Activated CD4-positive, alpha-beta T cell treated with anti-CD3 and anti-CD28 coated beads, Interleukin-2, amount 10 ng/mL, durations not matched to agents 7 days and 5 days (primary cell): ENCODE measurements at places on chromosomes 5 and 9.

DNA sequence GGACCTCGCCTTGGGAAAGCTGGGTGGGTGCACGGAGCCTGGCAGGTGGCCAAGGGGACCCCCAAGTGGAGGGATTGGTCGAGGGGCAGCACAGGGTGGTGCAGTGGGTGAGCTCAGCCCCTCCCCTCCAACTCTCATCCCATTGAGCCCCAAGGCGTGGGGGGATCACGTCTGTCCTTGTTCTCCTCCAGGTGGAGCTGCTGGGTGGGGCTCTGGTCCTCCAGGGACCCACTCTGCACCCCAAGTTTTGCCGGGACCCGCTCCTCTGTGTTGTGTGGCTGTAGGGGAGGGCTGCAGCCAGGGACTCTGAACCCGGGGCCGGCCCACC lies 3.6 kb upstream of the FUT7 start:
- DNase-seq = no peak

- DNase-seq = peak; percentile 7
Measured at GRCh38 chr9:111870774-111871498, 25.7 kb upstream of the UGCG start.

DNA sequence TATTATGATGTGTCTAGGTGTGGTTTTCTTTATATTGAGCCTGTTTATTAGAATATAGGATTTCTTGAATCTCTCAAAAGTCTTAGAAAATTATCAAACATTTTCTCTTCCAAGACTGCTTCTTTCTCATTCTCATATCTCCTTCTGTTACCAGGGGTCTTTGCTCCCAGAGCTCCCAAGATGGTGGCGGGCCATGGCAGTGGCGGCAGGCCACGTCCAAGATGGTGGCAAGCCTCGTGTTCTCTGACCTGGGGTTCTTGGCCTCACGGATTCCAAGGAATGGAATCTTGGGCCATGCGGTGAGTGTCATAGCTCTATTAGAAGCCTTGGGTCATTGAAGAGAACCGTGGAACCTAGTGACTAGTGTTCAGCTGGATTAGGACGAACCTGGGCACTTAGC lies 248.9 kb downstream of the SMARCA2 start:
- DNase-seq = no peak

- no peak for DNase-seq
Measured at GRCh38 chr5:80659106-80659505, 4.3 kb upstream of the DHFR start.

GRCh38 chr9:89052470-89053097 lies 61.3 kb downstream of the S1PR3 start:
- DNase-seq = no peak

DNA sequence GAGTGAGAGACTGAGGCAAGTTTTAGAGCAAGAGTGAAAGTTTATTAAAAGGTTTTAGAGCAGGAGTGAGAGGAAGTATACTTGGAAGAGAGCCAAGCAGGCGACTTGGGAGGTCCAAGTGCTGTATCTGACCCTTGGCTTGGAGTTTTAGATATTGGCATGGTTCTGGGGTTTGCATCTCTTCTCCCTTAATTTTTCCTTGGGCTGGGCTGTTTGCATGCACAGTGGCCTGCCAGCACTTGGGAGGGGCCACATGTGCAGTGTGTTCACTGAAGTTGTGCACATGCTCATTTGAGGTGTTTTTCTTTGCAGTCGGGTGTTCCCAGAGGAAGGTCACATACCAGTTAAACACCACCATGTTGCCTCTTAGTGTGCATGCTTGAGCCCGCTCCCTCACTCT lies 464.1 kb downstream of the DMRT2 start:
- DNase-seq = no peak

DNA sequence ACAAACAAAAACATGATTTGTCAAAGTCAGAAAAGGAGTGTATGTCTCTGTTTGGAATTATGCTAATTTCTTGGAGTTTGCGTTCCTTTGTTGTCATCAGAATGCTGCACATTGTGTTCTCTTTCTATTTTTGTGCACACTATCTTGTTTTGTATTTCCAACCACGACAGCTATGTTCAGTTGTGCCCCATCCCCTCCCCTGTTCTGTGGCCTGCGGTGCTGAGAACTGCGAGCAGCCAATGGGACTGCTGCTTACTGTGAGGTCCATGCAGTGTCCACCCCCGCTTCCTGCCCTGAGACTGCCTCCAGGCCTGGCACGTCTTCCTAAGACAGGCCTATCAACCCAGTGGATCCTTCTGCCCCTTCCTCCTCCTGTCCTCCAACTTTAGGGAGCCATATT lies 76.8 kb downstream of the PALM2AKAP2 start:
- DNase-seq = no peak

DNA sequence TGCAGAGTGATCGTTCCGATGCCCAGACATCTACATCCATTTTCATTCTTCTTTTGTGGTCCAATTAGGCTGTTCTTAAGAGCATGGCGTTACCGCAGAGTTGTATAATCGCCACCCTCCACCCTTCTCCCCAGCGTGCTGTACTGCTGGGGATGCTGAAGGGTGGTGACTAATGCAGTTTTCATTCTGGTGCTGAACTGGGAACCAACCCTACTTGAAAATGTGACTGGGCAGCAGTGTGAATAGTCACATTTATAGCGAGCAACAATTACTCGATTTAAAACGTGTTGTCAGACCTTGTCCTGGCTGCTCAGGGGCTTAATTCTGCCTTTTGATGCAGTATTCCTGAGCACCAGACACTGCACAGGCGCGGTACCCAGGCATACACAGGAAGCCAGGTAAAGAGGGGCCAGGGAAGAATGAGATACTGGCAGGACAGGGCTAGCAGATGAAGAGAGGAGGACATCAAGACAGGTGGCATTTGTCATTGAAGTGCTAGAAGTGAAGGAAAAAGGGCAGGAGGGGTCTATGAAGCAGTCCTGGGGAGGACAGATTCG lies 719 bp upstream of the ISCA1 start:
- DNase-seq = no peak

DNA sequence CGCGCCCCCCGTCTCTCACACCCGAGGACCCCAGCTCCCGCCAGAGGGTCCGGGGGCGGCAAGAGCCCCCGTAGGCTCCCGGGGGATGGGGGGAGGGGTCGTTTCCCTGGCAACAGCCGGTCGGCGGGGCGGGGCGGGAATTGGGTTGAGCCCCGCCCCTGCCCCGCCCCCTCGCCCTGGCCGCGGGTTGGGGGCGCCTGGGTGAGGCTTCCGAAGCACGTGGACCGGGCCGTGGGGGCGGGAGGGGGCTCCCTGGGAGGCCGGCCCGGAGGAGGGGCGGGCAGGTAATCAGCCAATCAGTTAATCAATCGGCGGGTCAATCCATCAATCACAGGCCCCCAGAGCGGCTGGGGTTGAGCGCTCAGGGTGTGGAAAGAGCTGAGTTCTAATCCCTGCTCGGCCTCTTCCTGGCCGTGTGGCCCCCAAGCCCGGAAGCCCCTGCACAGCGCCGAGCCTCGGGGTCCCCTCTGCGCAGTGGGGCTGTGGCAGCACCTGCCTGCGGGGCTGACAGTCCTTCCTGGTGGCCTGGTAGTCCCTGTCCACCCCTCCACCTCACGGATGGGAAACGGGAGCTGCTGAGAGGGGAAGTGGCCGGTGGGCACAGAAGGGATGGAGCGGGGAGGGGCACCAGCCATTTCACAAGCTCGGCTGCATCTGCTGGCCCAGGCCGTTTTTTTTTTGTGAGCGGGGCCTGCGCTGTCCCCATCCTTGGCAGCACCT lies 174.2 kb upstream of the IER5L start:
- no peak for DNase-seq

- peak; percentile 27 for DNase-seq
Measured at GRCh38 chr5:54217826-54218503, 92.4 kb downstream of the ARL15 start.

GRCh38 chr9:35114840-35115628 lies 628 bp downstream of the ATOSB start:
- DNase-seq = peak; percentile 64

DNA sequence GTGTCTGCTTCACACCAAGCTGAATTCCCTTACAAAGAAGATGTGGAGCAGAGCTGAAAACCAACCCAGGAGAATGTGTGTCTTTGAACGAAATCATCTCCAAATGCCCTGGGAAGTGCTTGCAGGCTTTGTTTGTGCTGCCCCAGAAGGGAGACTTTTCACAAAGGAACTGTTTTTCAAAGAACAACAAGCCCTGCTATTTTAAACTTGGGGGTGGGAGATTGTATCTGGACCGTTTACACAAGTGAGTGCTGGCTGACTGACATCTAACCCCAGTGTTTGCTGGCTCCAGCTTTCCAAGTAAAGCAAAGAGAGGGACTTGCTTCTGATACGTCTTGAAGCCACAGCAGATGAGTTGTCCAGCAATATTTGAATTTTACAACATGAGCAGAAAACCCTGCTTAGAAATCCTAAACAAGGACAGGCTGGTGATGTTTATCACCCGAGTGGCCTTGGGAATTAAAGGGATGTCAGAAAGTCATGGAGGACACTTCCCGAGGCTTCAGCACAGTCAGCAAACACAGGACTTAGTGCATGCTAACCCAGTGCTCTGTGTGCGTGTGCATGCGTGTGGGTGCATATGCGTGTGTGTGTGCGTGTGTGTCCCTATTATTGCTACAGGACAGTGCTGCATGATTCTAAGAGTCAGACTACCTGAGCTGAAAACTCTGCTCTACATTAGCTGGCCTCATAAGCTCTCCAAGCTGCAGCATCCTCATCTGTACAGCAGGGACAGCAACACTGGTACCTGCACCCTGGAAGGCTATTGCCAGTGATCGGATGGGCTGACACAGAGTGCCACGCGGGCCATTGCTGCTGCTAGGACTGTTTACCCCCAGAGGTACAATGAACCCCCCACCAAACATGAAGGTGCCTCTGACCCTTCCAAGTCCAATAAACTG lies 1.4 kb downstream of the ADAMTS12 start:
- no peak for DNase-seq

GRCh38 chr5:173693670-173694069 lies 77.2 kb upstream of the BOD1 start:
- DNase-seq = no peak

DNA sequence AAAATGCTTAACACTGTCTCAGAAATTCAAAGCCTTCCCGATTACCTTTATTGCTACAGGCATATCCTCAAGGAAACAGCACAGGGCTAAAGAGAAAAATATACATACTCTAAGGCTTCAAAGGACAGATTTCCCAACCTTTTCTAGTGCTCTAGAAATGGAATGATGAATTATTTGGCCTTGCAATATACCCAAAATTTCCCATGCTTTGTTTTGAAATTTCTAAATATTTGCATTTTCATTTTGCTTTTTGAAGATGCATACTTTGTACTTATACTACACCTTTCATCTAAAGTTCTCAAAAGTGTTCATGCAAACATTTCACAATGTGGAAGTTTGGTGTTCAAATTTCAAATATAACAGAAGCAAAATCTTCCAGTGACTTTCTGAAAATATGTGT lies 312.7 kb upstream of the PDE4D start:
- no peak for DNase-seq

- no peak for DNase-seq
Measured at GRCh38 chr5:127009784-127010183, 20.6 kb downstream of the MARCHF3 start.

DNA sequence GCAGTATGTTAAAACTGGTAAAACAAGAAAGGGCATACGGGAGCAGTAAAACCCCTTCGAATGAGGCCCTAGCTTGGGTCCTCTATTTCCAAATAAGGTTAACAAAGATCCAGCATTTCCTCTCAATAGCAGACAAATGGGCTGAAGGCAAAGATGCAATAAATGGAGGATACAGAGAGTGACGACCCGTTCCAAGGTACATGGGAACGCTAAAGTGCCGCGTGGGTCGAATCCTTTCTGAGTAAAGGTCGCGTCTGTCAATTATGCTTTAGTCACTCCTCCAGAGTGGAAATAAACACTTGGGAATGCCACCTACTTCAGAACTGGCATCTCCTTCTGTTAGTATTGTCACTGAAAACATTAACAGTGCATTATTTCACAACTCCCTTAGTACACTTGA lies 24.7 kb downstream of the ARL15 start:
- DNase-seq = no peak

GRCh38 chr9:17487467-17487866 lies 91.4 kb upstream of the SH3GL2 start:
- no peak for DNase-seq

DNA sequence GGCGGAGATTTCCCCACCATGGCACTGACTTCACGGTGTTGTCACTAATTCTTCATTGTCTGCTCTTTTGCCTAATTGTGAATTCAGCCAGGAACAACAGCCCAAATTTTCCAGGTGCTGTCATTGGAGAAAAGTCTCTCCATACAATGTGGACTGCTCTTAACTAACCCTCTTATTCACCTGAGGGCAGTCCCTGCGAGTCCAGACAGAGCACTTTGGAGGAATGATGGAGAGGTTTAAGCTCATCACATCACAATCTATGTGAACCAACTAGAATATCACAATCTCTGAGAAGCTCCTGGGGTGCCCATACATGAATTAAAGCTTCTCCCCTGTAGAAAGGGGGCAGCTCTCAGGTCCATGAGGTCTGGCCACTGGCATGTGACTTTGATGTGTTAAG lies 56.4 kb downstream of the MTX3 start:
- no peak for DNase-seq

- DNase-seq = no peak
Measured at GRCh38 chr5:137753691-137754187, 424 bp downstream of the HNRNPA0 start.

GRCh38 chr9:37066139-37066725 lies 32.2 kb upstream of the PAX5 start:
- no peak for DNase-seq

- no peak for DNase-seq
Measured at GRCh38 chr9:137273611-137274320, 3.8 kb upstream of the TOR4A start.

GRCh38 chr9:34710023-34710422 lies at the start of gene CCL21:
CCL21 (minus strand) TSS chr9:34710136; CDS start chr9:34710066, 70 bp downstream.
- DNase-seq = no peak

GRCh38 chr5:96293966-96294883 lies 138.8 kb downstream of the PCSK1 start:
- no peak for DNase-seq

- DNase-seq = peak; percentile 8
Measured at GRCh38 chr5:71651579-71651978, 64.4 kb downstream of the MCCC2 start.

GRCh38 chr9:93255494-93255867 lies 71.5 kb downstream of the WNK2 start:
- DNase-seq = no peak

- no peak for DNase-seq
Measured at GRCh38 chr5:142167458-142167857, 58.9 kb downstream of the NDFIP1 start.

DNA sequence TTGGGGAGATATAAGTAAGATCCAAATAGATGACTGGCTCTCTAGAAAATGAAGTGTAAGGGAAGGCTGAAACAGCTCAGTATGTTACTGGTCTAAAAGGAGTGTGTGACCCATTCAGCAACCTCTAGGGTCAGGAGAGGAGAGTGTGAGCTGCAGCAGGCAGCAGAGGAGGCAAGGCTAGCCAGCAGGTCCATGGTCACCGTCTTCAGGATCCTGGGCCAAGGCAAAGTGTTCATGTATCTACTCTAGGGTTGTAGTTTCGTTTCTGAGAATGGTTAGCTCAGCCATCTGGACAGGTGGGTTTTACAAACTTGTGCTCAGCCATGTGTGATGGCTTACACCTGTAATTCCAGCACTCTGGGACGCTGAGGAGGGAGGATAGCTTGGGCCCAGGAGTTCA lies 13.7 kb downstream of the MYO10 start:
- no peak for DNase-seq

- no peak for DNase-seq
Measured at GRCh38 chr9:121141706-121142105, 60.0 kb downstream of the RAB14 start.
